Pancreas (tissue), 10 donors: ENCODE measurements at places on chromosomes 11 and 22.

DNA sequence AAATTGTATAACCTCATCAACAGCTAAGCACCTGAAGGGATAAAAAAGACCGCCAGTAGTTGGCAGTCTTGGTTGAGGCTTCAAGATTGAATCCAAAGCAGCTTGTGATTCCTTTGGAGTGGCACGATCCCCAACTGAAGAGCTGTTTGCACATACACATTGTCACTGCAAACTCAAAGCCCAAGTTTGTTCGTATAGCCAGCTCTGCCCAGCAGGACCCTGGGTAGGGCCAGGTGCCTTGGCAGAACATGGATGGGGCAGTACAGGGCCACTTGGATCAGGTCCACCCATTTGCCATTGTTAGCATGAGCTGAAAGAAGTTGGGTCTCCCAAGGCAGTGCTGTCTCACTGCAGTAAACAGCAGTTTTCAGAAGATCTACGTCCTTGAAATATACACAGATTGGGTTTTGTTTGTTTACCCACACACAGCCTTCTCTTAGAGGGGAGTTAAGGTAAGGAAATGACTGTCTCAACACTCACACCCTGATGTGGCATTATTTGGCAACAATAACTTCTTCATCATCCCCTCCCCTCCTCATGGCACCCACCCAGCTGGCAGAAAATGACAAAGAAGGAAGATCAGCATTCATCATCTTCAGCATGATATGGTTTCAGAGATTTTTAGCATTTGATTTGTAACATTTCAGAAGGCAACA lies 132.9 kb downstream of the COMMD9 start:
- DNase-seq: no peak

DNA sequence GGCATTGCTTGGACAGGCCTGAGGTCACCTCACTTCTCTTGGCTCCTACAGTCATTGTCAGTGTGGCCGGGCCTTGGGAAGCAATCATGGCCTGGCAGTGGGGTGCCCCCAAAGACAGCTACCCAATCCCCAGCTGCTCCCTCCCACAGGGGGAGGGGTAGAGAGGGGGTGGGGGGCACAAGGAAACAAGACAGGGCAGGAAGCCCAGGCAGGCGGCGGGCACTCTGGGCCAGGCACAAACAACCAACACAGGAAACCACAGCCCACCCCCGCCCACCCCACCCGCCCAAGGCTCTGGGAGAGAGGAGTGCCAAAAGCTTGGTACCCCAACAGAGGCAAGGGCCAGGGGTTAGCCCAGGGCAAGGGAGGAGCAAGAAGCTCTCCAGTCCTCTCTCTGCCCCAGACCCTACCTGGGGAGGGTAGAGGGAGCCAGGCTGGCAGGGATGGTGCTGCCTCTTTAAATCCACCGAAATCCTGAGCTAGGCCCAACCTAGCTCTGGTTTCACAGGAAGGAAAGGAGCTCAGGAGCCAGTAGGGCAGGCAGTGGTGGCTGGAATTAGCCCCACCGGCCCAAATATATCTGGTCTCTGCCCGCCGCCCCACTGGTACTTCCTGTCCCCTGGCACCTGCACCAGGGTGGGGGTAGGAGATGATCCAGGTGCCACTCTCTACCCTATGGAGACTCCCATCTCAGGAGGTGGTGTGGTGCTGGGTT lies 12.2 kb downstream of the BCL9L start:
- no peak for DNase-seq

DNA sequence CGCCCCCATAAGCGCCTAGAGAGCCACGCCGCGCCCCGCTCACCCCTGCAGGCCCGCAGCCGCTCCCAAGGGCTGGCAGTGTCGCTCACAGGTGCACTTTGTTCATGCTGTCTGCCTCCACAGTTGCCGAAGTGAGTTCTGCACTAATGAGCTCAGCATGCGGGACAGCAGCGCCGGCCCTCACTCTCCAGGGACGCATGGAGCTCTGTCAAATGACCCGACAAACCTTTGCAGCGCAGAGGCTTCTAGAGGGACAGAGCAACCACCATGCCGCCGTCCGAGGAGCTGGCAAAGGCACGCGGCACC lies 170.7 kb downstream of the OPCML start:
- no peak for DNase-seq

- no peak for DNase-seq
These were observed 7.3 kb downstream of the ASCL2 start for GRCh38 chr11:2263071-2263565.

GRCh38 chr11:63838150-63838677 lies 696 bp upstream of the MARK2 start:
- DNase-seq: peak; percentile 60

DNA sequence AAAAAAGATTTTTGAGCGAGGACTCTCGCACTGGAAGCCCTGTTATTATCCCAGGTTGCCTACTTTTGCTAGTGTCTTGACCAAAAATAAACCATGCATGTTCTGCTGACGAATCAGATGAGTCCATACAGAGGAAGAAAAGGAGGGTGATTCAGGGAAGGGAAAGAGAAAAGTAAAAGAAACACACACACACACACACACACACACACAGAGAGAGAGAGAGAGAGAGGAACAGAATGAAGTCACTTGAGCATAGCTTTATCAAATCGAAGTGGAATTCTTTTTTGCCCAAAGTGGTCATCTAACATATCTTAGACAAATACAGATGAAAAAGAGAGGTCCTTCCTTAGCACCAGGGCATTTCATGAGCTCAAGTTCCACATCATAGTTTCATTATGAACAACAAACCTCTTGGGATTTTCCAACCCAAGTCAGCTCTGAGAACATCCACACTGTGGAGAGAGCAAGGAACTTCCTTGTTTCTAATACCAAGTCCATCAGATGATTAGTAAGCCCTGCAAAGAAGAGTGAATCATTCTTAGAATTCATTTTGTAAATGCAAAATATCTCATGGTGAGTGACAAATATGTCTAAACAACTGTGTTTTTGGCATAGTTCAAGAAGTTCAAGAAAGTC lies 7.7 kb upstream of the MMP12 start:
- no peak for DNase-seq

DNA sequence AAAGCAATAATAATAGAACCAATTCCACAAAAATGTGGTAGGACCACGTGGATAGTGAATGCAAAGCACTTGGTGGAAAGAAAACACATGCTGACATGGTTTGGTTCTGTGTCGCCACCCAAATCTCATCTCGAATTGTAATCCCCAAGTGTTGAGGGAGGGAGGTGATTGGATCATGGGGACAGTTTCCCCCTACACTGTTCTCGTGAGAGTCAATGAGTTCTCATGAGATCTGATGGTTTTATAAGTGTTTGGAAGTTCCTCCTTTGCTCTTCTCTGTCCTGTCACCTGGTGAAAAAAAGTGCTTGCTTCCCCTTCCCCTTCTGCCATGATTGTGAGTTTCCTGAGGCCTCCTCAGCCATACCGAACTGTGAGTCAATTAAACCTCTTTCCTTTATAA lies 421.9 kb upstream of the CADM1 start:
- no peak for DNase-seq
